Fibroblast of villous mesenchyme (primary cell): ENCODE measurements at places on chromosomes 12 and 14.

DNA sequence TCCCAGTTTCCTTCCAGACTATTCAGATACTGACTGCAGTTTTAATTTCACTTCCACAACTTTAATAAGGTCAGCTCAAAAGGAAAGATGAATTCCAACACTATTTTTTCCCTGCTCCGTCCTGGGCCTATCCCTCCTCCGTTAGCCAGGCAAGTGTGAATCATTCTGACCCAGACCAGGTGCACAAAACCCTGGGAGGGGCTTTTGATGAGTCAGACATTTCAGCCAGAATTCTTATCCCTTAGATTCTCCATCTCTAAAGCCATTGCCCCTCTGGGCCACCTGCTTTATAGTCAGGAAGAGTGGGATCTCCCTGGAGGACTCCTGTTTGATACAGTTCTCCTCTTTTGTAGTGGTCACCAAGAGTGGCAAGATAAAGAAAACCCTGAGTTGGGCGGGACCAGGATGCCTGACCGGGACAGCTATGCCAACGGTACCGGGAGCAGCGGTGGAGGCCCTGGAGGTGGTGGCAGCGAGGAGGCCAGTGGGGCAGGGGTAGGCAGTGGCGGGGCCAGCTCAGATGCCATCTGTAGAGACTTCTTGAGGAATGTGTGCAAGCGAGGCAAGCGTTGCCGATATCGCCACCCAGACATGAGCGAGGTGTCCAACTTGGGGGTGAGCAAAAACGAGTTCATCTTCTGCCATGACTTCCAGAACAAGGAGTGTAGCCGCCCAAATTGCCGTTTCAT, 2.2 kb downstream of the ZC3H10 start:
- no peak for DNase-seq

- no peak for DNase-seq
Observed at GRCh38 chr14:102949062-102949800, 26.8 kb downstream of the AMN start.

DNA sequence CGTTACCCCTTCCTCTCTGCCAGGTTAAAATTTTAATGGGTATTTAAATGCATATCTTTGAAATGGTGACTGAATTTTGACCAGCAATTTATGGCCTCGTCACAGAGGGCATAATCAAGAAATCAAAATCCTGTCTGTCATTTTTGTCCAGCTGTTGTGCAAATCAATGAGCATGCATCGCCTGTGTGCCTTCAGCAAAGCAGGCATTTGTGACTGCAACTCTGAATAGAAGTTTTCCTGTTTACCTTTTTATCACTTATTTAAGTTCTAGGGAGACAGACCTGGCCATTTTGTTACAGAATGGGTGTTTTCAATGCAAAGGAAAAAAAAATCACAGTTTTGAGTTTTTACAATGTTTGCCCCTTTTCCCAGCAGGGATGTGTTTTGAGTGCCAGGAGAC, 107.4 kb downstream of the PPM1A start:
- DNase-seq: no peak

GRCh38 chr12:130462558-130463274, 125.0 kb downstream of the PIWIL1 start:
- no peak for DNase-seq

- DNase-seq: no peak
Observed at GRCh38 chr12:9033265-9033887, 44.0 kb downstream of the KLRG1 start.

DNA sequence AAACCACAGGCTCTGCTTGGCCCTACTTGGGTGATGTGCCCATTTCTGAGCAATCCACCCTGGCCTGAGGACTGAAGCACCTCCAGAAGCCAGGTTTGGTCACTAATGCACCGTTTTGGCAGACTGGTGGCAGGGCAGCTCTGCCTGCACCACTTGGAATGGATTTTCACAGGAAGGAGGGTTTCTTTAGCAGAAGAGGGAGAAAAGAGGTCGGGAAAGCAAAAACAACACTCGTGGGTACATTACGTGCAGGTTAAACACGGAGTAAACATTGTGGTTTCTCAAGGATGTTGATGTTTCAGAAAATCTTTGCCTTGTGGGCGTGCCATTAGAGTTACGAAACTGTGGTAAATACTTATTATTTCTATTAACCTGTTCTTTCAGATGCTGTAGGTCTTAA, 70.8 kb downstream of the KCNA5 start:
- DNase-seq: peak; percentile 27

GRCh38 chr12:90036637-90037036, 328.0 kb upstream of the ATP2B1 start:
- peak; percentile 28 for DNase-seq

- DNase-seq: peak; percentile 65
Observed at GRCh38 chr12:110012137-110012536, 12.9 kb downstream of the ANKRD13A start.

DNA sequence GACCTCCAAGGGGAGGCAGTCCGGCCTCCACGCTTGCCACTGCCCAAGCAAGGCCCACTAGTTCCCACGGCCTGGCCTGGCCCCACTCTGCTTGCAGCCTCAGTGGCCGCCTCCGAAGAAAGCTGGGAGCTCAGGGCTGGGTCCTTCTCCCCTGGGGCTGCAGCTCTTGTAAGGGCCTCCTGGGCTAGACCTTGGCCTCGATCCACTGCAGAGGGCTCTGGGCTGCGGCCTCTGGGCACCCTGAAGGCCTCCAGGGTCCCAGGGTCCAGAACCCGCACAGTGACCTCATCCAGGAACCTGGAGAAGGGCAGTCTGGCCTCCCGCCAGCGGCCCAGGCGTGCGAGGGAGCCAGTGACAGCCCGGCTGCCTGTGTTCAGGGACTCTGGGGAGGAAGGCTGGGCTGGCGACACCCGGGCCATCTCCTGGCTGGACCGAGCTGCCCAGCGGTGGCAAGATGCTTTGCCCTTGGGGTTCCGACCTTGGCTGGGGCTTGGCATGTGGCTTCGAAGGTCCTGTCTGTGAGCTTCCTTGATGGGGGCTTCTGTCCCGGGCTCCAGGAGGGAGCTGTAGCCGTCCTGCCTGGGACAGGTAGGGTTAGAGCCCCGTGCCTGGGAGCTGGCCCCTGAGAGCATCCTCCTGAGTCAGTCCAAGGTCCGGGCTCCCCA, 9.8 kb downstream of the BEGAIN start:
- DNase-seq: no peak

- DNase-seq: no peak
Observed at GRCh38 chr14:35964697-35965286, 138.7 kb downstream of the BRMS1L start.

DNA sequence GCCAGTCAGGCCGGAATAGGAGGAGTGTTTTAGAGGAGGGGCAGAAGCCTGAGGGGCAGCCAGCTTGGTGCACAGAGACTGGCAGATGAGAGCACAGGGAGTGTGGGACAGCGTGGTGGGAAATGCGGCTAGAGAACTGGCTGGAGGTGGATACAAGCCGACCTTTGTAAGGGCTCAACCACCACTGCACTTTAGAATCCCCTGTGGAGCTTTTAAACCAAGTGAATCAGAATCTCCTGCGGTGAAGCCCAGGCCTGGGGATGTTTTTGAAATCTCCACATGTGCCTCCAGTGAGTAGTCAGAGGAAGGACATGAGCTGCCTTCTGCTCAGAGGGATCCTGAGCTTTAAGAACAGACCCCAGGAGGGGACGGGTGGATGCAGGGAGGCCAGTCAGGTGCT, 10.9 kb upstream of the PCED1B start:
- no peak for DNase-seq

DNA sequence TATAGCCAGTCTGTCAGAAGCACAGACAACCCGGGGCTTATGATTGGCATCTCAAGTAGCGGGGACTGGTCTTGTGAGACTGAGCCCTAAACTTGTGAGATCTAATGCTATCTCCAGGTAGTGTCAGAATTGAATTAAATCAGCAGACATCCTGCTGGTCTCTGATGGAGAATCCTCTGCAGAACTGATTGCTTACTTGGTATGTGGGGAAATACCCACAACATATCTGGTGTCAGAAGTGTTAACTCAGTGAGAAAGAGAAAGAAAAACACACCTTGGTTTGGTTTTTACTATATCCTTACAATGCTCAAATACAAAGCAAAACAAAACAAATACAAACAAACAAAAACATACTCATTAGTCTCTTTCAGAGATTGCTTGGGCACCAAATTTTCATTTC, 10.0 kb downstream of the SEL1L start:
- DNase-seq: no peak

DNA sequence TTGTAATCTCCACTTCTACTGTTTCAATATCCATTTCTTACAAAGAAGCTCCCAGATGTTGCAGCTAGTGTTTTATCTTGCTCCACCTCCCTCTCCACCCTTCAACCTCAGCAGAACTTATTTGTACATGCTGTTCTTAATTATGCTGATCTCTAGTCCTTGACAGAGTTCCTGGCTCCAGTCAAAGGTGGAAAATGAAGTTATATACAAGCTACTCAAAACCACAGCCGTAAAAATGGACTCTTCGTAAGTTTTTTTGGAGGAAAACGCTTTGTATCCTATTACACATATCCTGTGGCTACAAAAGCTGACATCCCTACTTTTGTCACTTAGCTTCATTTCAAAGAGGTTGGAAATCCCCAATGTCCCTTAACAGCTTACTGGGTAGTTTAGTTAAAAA, 1.3 kb downstream of the CLEC1A start:
- peak; percentile 38 for DNase-seq

GRCh38 chr14:101813171-101813759, 51.8 kb downstream of the PPP2R5C start:
- DNase-seq: no peak

DNA sequence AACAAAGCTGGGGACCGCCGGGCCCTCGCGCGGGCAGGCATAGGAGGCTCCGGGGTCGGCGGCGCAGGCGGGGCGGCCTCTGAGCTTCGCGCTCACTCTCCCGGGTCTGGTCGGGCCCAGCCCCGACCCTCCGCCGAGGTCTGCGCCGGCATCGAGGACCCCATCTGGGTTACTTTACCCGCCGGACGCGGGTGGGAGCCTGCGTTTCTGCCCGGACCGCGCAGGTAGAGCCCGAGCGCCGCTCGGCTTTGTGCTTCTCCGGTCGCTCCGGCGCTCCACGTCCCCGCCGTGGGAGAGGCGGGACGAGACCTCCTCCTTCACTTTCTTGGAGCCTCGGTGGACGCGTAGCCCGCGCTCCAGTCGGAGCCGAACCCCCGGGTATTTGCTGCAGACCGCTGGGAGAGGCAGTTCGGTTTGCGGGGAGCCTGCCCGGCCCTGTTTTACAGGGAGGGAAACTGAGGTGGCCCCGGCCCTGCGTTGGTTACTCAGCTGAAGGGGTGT, 63.2 kb downstream of the FBXL14 start:
- peak; percentile 21 for DNase-seq

DNA sequence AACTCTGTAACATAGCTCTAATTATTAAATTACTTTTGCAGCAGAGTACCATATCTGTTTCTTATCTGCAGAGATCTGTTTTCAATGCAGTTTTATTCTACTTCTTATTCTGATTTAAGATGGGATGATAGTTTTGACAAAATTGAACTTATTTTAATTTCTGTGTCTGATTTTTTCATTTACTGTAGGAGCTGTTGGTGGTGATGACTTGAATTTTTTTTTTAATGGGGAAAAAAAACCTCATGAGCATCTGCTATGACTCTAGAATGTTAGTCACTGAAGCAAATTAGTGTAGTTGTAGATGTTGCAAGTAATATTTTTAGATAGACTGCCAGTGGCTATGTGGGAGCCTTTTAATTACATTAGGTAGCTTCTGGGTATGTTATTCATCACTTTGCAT, 23.4 kb downstream of the DNM1L start:
- peak; percentile 15 for DNase-seq

- peak; percentile 19 for DNase-seq
Observed at GRCh38 chr14:103445806-103446205, 60.6 kb downstream of the MARK3 start.

- DNase-seq: peak; percentile 31
Observed at GRCh38 chr12:117857632-117858612, 110.9 kb downstream of the KSR2 start.

GRCh38 chr14:93880021-93880820, 46.9 kb upstream of the FAM181A start:
- peak; percentile 2 for DNase-seq

- DNase-seq: no peak
Observed at GRCh38 chr12:122486805-122487426, 13.8 kb downstream of the ZCCHC8 start.

GRCh38 chr12:65741656-65742017, 82.6 kb upstream of the HMGA2 start:
- peak; percentile 68 for DNase-seq

GRCh38 chr14:49892301-49892635, 614 bp upstream of the ARF6 start:
- peak; percentile 90 for DNase-seq

- DNase-seq: no peak
Observed at GRCh38 chr12:92547420-92547819, 155.4 kb upstream of the PLEKHG7 start.

DNA sequence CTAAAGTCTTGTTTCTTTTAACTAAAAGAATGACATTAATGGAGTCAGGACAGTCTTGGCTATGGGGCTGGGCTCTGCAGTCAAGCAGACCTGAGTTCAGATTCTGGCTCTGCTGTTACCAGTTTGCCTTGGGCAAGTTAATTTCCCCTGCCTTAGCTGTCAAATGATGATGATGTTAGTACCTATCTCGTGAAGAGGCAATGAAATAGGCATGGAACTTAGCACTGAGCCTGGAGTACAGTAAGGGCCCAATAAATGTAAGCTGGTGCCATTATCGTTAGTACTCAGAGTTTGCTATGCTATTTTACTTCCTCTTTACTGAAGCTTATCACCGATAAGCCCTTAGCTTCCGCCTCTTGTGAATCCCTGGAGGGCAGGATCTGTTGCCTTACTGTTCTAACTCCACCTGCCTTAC, 8.5 kb downstream of the FBXW8 start:
- no peak for DNase-seq

- DNase-seq: peak; percentile 92
Observed at GRCh38 chr12:1575408-1576401, 18.7 kb downstream of the FBXL14 start.

- peak; percentile 85 for DNase-seq
Observed at GRCh38 chr12:6825398-6826124, 2.6 kb upstream of the P3H3 start.

DNA sequence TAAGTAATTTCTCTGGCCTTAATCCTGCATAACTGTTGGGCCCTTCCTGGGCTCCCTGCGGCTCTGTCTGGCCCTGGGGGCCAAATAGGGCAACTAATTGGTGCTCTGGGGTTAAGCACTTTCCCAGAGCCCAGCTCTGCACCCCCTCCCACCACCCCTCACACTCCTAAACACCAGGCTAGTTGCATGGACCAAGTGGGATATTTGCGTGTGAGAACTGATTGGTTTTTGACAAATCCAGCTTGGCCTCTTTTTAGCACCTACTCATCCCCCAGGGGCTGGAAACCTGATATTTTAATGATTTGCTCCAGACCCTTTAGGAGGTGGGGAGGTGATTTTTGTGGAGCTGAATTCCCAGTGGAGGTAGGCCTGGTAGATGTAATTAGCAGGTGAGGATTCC, 91.9 kb downstream of the DICER1 start:
- DNase-seq: no peak

GRCh38 chr12:25328072-25328712, 77.5 kb upstream of the KRAS start:
- DNase-seq: peak; percentile 68

- DNase-seq: no peak
Observed at GRCh38 chr14:85247071-85247470, 282.9 kb upstream of the FLRT2 start.
